ENCODE measurements at places on chromosomes 1 and 21.
A peak's percentile ranks its signal among the peaks of the same experiment; 100 is the strongest.

- DNase-seq = peak; percentile 22
Observed at GRCh38 chr1:117535821-117536220, 70.0 kb upstream of the TENT5C start.

GRCh38 chr1:239896569-239896968, 195.1 kb upstream of the FMN2 start:
- no peak for DNase-seq

DNA sequence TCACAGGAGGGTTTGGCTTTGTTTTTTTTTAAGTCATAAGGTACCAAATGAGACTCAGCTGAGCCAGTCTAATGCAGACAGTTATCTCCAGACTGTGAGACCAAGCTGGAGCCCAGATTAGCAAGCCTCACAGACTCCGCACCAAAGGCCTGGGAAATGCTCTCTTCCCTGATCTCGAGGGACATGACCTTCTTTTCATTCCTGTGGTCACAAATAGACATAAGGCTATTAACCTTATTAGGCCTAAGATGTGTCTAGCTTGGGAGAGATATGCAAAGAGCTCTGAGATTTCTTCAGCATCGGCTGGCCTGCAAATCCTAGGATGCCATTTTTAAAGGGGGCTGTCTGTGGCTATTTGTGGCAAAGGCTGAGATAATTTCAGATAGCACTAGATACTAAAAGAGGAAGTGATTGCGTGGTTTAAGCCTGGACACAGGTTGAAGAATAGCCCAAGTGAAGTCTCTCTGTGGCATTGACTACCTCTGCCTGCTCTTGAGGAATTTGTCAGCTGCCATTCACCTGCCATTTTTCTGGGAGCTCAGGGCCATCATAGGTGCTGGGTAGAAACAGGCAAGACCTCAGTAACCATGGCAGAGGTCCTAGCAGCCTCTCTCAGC, 301.3 kb downstream of the SIPA1L2 start:
- DNase-seq = no peak

DNA sequence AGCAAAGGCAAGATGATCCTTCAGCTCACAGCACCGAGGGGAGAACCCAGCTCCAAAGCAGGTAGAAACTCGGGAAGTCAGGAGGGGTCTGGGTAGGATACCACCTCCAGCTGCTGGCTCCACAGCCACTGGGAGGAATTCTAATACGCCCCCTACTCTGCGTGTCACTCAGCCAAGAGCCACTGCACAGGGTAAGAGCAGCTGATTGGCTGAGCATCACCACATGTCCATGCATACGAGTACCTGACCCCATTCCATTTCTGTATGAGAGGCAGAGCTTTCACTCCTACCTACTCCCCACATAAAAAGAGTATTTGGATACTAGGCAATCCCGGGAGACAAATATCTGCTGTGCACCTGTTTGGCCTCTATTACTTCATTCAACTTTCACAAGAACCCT, 121.4 kb downstream of the RRAGC start:
- no peak for DNase-seq
